ENCODE measurements at places on chromosomes 6 and 20.

- DNase-seq = no peak
Observed at GRCh38 chr20:46031014-46031569, 2.1 kb downstream of the SLC12A5 start.

GRCh38 chr6:129617986-129618385 is 92.0 kb downstream of the ARHGAP18 start:
- no peak for DNase-seq

DNA sequence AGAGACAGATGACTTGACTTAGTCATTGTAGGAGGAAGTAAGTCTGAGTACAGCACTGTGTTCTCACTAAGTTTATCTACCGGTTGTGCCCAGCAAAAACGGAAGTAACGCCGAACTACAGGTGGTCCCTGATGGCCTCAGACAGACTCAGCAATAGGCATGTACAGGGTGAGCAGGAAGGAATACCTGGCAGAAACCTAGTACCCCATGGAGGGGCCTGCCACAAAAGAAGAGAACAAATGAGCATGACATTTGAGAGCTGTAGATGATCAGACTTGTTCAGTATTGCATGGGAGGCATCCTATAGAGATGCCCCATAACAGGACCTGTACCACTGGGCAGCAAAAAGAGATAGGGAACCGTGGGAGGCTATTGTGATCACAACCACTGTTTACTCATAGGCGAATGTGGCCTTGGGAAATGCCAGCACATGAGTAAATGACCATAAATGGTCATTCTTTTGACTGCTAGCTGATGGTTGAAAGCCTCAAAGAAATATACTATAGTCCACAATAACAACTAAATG is 106.4 kb upstream of the TAB2 start:
- no peak for DNase-seq

- no peak for DNase-seq
Observed at GRCh38 chr6:112659912-112660311, 312.8 kb downstream of the RFPL4B start.

DNA sequence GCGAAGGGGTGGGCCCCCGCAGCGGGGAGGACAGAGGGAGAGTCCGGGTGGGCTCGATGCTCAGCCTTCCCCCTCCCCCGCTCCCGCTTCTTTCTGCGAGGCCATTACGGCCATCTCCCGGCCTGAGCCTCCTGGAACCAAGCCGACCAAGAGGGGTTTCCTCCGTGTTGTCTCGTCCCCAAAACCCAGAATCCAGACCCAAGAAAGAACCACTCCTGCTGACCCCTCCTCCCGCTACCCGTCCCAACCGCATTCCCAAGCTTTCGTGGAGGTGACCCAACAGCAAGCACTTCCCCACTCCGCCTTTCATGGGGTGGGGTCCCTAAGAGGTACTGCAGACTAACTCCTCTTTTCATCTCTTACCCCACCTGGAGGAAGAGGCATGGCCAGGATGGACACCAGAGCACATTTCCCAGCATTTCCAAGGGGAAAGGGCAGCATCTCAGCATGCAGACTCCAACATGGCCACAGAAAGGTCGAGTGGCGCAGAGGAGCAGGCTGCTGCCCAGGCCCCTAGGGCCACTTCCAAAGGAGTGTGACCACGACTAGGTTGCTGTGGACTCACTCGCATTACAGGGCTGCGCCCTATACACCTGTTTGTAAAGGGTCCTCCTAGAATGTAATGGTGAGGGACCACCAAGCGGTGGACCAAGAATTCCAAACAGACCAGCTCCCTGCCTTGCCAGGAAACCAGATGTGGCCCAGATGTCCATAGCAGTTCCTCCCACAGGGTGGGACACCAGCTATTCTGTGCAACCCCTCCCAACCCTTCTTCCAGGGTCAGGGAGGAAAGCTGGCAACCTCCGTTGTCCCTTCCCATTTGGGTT is 53.4 kb downstream of the MRPL14 start:
- DNase-seq = no peak

- DNase-seq = no peak
Observed at GRCh38 chr20:63027221-63027921, 20.6 kb upstream of the BHLHE23 start.

- DNase-seq = no peak
Observed at GRCh38 chr6:71446057-71446456, 157.4 kb downstream of the OGFRL1 start.

DNA sequence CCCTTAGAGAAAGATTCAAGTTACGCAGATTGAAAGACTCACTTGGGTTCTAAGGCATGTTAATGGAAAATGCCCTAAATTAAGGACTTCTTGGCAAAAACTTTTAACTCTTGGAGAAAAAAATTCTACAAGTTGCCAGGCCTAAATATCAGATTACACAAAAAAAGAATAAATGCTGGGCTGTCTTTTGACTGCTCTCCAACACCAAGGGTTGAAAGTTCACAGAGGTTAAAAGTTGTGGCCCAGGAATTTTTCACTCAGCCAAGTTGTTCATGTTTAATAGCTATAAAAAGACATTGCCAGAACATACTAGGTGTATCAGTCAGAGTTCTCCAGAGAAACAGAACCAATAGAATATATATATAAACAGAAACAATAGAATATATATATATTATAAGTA is 268.4 kb upstream of the PRND start:
- DNase-seq = no peak

DNA sequence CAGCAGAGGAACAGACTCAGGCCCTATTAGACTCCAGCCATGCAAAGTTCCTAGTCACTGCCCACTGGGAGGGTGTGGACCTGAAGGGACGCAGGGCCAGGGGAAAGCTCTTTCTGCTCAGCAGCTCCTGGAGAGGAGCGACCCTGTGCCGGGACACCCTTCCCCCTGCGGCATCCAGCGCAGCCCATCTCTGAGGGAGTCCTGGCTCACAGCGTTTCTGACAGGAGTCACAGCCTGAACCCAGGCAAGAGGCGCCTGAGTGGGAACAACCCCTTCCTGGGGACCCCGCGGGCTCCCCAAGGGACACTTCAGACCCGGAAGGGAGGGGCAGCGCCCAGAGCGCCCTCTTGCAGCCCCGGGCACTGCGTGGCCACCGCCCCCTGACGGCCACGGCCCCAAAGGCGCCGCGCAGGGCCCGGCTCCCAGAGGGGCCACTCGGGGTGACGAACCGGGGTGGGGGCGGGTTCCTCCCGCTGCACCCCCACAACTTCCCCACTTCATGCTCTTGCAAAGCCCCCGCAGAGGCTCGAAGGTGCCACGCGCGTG is 862 bp downstream of the UCKL1 start:
- DNase-seq = no peak

DNA sequence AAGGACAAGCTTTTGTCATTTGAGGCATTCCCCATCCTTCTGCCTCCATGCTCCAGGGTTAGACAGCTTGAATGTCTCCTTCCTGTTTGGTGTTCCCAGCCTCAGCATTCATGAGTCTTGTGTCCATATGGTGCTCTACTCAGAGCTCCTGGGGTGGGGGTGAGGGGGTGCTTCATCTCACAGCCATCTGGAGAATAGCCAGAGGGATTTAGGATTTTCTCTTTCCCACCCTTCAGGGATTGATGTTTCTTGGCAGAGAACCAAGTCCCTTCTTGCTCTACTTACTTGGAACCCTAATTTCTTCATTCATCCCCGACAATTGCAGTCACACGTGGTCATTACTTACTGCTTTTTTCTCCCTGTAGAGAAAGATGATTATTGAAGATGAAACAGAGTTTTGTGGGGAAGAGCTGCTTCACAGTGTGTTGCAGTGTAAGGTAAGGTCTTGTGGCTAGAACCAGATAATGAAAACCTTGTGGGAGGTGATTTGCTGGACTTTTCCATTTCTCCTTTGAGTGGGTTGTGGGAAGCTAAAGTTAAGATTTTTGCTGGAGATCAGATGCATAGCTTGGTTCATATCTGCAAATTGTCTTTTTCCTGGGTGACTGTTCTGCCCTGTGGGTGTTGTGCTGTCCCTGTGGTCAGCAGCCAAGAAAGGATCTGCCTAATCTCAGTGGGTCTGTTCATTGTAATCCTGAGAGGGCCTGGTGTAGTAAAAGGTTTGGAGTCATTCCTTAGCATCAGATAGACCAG is 18.6 kb downstream of the CMTR1 start:
- no peak for DNase-seq

DNA sequence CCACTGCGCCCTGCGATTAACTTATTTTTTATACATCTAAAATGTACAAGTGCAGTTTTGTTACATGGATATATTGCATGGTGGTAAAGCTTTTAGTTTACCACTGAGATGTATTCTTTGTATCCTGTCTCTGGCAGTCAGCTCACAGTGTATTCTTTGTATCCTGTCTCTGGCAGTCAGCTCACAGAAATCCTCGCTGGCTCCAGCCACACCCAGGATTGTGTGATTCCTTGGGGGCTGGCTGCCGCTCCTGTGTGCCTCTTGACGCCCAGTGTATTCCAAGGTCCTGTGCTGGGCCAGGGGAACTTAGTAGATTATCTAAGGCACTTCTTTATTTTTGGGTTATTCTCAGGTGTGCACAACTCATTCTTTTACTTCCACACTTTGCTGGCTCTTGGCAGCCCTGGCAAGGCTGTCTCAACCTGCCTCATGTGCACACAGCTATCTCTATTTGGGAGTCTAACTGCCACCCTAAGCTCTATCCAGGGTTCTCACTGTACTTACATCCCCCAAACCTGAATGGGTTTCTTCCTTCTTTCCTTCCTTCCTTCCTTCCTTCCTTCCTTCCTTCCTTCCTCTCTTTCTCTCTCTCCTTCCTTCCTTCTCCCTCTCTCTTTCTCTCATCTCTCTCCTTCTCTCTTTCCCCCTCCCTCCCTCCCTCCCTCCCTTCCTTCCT is 12.4 kb upstream of the RNF24 start:
- DNase-seq = no peak

DNA sequence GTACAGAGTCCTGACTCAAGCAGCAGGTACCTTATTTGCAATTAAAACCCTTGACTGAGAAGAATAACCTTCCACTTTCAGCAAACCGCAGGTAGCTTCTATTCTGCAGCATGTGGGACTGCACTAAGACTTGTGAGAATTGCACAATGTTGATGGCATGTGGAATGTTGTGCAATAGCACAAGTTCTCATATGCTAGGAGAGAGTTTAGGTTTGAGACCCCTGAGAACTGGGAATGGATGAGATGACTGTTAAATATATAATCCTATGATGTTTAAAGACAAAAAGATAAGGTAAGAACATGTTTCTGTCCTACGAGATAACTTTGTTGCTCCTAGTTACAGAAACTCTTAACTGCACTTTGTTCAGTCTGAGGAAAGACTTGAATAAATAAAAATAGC is 194.6 kb downstream of the OTOR start:
- DNase-seq = no peak

GRCh38 chr6:137175868-137176245 is 2.4 kb upstream of the IL22RA2 start:
- DNase-seq = no peak

DNA sequence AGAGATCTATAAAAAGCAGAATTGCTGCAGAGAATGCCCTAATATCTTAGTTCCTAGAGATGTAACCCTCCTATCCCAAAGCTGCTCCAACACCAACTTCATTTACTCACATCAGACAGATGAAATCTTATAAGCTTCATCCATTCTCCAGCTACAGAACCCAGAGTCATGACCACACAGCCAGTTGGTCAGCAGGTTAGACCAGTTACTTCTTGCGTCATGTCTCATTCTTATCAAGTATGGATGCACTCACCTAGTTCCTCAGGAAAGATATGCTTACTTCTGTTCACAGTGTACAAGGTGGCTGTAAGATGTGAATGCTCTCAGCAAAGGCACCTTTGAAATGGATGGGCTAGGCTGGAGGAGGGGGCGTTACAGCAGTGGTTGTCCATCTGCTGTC is 47.9 kb upstream of the ISM1 start:
- no peak for DNase-seq

- no peak for DNase-seq
Observed at GRCh38 chr20:49775229-49775693, 37.4 kb upstream of the SLC9A8 start.

- no peak for DNase-seq
Observed at GRCh38 chr6:170260686-170261085, 30.2 kb downstream of the DLL1 start.

- DNase-seq = no peak
Observed at GRCh38 chr20:6057139-6057538, 3.3 kb upstream of the LRRN4 start.

- no peak for DNase-seq
Observed at GRCh38 chr6:140956571-140957369, 1176.0 kb upstream of the GJE1 start.

- no peak for DNase-seq
Observed at GRCh38 chr6:106685833-106686232, 56.5 kb downstream of the QRSL1 start.

DNA sequence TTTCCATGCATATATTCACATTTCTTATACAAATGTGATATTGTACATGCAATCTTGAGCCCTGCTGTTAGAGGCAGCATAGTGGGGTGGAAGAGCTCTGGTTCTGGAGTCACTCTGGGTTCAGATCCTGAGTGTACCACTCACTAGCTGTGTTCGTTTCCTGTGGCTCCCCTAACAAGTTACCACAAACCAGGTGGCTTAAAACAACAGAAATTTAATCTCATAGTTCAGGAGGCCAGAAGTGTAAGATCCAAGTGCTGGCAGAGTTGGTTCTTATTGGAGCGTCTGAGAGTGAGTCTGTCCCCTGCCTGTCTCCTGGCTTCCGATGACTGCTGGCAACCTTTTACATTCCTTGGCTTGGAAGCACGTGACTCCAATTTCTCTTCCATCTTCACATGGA is 115.6 kb downstream of the MAP3K7 start:
- DNase-seq = no peak

DNA sequence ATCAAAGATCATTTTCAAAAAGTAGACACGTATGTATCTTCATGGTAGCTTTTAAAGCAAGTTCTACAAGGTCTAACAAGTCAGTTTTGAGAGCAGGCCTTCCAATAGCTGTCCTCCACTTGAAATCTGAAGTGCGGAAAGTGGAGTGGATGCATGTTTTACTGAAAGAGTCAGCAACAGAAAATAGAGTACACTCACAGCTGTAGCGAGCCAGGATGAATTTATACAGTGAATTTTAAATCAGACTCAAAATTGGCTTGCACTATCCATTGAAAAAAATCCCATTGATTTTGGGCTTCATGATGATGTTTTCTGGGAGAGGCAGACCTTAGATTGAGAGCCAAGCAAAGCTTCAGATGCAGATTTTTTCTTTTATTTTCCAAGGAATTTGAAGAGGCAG is 80.6 kb downstream of the GJA10 start:
- no peak for DNase-seq

GRCh38 chr6:39037082-39037508 is 11.5 kb upstream of the GLP1R start:
- DNase-seq = no peak

- DNase-seq = no peak
Observed at GRCh38 chr20:47250360-47250759, 106.1 kb downstream of the ZMYND8 start.

GRCh38 chr6:4533576-4533975 is 242.6 kb upstream of the CDYL start:
- no peak for DNase-seq

GRCh38 chr6:107684996-107685395 is 139.1 kb downstream of the SCML4 start:
- no peak for DNase-seq

DNA sequence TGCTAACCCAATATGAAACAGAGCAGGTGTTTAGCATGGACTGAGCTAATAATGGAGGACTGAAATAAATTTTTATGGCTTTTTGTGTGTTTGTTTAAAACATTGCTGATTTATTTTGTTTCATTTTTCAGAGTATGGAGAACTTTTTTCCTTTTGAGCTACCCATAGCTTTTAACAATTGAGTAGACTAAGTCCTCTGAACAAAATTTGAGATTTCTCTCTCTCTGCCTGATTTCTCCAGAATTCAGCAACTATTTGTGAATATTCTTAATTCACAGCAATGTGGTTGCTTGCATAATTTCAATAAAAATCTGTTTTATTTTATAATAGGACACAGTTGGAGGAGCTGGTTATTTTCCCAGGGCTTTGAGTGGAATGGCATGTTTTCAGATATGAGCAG is 103.7 kb downstream of the TPBG start:
- no peak for DNase-seq

- no peak for DNase-seq
Observed at GRCh38 chr20:36183155-36183944, 28.8 kb downstream of the EPB41L1 start.
